Small intestine (tissue), 16 donors: ENCODE measurements at places on chromosomes 3 and 15. TPM values are rescaled to one million over a fixed set of nuclear protein-coding genes. Genes with fewer than 3 reads are reported as not detected.

Gene TPRA1
- 26.1 TPM for polyA plus RNA-seq

Gene REC114
- not detected for polyA plus RNA-seq

Gene DPPA2
- polyA plus RNA-seq, result not detected

Gene TNFSF10
- polyA plus RNA-seq, result 31.1 TPM

Gene DYNLT2B
- 6.2 TPM for polyA plus RNA-seq

Gene FILIP1L
- 18.1 TPM for polyA plus RNA-seq

Gene DNAH12
- 0.10 TPM for polyA plus RNA-seq

Gene ZNF80
- polyA plus RNA-seq, result not detected

Gene CCRL2
- 13.0 TPM for polyA plus RNA-seq

Gene IL17RB
- polyA plus RNA-seq, result 2.4 TPM

Gene HYAL1
- polyA plus RNA-seq, result 1.1 TPM

Gene CCDC33
- not detected for polyA plus RNA-seq

Gene PCBP4
- 45.4 TPM for polyA plus RNA-seq
